ENCODE measurements at places on chromosomes 1 and 21.

DNA sequence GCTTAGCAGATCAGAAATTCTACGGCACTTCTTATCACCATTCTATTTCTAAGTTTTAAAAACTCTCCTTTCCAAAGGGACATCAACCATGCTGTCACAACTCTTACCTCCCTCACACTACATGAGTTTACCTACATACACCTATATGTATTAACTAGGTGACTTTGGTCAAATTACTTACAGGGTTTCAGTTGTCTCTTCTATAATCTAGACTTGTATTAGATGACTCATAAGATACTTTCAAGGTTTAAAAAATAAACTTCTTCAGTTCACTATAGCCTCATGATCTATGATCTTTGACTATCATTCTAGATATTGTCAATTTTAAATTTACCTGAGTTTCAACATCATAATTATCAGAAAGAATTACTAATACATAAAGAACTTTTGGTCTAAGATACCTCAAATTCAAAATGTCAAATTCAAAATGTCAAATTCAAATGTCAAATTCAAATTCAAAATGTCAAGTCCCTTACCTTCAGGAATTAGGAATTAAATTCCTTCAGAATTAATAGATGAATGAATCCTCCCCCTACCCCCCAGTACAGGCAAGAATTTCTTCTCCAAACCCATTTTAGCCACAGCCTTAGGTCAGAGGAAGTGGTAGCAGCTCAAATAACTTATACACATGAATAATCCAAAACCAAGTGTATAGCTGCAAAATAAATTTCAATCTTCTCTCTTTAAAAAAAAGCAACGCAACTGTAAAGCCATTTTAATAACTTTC is 31.1 kb downstream of the OTUD7B start:
- no peak for DNase-seq

GRCh38 chr1:183227422-183228346 is 41.6 kb downstream of the LAMC2 start:
- DNase-seq, result no peak

DNA sequence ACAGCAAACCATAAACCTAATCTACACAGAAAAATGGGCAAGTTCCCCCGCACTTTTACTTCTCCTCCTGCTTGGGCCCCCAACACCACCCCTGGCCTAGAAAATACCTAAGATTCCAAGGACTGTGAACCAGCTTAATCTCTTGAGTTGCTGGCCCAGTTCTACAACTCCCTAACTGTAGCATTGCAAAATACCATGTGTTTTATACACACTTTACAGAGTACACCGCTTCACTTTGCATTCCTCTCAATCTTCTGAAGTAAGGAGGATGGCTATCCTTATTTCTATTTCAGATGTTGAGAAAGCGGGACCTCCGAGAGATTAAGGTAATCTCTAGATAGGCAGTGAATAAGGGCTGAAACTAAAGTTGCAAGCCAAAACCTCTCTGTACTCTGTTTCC is 408.3 kb upstream of the NR5A2 start:
- no peak for DNase-seq

DNA sequence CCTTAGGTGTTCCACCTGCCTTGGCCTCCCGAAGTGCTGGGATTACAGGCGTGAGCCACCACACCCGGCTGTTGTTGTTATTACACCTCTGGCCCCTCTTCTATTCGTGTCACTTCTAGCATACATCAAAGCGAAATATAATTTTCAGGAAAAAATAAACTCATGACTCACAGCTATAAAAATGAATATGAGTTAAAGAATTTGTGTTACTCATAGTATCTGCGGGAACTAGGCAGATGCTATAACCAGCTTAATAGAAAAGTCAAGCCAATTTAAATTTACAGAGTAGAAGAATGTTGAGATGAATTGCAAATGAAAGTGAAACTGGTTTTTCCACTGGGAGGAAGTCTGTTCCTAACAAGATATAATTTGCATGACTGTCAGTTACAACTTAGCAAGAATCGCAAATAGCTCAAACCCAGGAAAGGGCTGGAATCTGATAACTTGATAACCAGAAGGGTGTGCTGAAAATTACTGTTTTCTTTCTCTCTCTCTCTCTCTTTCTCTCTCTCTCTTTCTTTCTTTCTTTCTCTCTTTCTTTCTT is 11.2 kb downstream of the OR2W3 start:
- no peak for DNase-seq
